ENCODE measurements at places on chromosomes 1 and 21.

DNA sequence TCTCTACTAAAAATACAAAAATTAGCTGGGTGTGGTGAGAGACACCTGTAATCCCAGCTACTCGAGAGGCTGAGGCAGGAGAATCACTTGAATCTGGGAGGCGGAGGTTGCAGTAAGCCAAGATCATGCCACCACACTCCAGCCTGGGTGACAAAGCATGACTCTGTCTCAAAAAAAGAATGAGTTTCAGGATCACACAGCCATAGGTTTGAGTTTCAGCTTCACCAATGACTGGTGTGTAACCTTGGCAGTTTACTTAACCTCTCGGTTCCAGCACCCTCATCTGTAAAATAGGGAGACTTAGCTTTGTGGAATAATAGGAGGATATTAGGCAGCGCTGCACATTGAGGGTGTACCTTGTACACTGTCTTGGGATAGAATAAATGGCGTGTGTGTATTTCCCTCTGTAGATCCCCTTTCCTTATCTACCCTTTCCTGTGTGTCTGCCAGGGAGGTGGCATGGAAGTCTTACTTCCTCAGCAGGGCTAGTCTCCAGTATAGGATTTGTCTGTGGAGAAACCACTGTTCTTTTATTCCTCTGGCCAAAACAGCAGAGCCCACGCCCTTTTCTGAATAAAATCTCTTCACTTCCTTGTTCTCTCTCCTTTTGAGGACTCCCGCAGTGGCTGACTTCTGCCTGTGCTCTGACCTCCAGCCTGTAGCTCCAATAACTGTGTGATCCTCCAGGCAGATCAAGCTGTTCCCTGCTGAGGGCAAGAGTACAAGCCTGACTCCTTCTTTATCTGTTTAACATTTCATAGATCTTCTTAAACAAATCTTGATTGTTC is 90.4 kb downstream of the HHAT start:
- DNase-seq, result no peak

GRCh38 chr1:169113613-169114119 is 7.2 kb downstream of the ATP1B1 start:
- DNase-seq, result no peak

DNA sequence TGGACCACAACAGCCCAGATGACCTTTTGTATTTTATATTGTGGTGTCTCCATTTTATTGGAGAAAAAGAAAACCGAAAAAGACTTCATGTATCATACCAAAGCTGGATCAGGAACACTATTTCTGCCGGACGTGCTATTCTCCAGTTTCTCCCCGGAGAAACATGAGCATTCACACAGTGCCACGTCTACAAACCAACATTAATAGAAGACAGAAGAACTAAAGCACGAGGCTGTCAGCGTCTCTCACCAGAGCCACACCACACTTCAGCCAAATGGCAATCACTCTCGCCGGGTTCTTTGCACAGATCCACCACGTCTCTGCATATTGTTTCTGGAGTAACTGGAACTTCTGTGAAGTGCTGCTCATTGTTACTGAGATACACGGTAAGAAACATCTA is 24.8 kb downstream of the TP53BP2 start:
- no peak for DNase-seq

- no peak for DNase-seq
Observed at GRCh38 chr21:31660259-31660565, 719 bp downstream of the SOD1 start.

DNA sequence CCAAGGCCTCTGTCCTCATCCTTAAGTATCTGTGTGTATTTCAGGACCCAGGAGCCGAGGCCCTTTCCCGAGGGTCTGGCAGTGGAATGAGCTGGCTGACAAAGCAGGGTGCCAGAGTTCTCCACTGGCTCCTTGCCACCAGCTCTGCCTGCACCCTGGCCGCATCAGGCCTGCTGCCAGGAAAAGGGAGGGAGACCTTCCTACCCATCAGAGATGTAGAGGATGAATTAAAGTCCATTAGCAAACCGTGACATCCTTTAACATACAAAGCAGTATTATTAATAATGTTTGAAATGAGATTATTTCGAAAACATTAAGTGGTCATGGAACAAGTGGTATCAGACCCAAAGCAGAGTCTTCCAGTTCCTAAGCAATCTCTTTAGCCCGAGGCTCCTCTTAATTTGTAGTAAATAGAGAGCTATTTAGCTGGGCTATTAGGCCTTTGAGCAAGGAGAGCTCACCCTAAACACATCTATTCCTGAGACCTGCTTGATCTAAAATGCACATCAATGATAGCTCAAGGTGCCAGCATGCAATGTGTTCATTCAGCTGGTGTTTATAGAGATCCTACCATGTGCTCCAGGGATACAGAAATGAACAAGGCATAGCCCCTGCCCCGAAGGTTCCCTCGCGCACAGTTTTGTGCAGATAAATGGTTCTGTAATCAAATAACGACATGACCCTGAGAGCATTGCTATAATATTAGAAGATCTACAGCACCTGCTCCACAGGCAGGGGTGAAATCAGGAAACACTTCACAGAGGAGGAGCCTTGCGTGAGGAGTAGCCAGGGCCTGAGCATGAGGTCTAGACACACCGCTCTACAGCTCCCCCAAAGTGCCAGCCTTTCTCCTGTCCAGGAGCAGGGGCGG is 44.0 kb downstream of the FAM163A start:
- no peak for DNase-seq

- no peak for DNase-seq
Observed at GRCh38 chr1:74432325-74432724, 80.1 kb downstream of the LRRC53 start.

- no peak for DNase-seq
Observed at GRCh38 chr1:172326136-172326535, 94.3 kb upstream of the C1orf105 start.

- no peak for DNase-seq
Observed at GRCh38 chr1:162371611-162372010, 5.0 kb downstream of the SPATA46 start.

- no peak for DNase-seq
Observed at GRCh38 chr1:20411196-20411980, 74.6 kb downstream of the CAMK2N1 start.

DNA sequence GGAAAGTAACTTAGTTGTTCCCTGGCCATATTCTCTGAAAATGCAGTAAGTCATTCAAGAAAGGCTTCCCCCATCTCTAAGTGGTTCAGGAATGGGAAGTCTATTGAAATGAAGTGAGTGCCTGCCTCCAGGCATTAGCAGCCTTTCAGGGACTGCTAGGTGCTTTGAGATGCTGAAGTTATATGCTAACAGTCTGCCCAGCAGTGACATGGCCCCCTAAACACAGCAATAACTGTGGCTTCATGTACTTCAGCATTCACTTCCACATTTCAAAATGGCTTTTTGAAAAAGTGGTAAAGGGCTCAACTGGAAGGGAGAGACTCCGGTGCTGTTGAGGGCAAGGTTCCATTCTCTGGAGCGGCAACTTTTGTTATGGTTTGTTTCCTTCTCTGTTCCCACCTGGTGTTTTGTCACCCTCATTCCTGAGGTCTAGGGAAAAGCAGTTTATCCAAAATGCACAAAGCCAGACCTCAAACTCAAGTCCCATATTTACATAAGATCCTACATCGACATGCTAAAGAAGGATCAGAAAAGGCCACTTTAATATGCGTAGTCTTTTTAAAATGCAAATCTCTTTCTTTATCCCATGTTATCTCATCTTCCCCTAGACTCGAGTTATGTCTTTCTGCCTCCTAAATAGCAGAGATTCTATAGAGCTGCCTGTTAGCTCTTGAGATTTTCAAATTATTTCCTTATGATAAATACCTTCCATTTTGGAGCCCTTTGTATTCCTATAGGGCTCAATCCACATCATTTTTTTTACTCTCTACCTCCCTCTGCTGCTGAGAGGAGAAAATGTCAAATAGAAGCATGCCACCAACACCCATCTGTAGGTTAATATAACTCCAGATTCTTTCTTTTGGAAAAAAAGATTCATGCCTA is 34.2 kb upstream of the LRRC8C start:
- DNase-seq, result no peak

GRCh38 chr1:86739648-86740509 is 35.5 kb downstream of the SH3GLB1 start:
- no peak for DNase-seq

- DNase-seq, result no peak
Observed at GRCh38 chr1:153957744-153958110, 685 bp downstream of the CRTC2 start.

GRCh38 chr1:175319912-175320230 is 127.3 kb upstream of the KIAA0040 start:
- DNase-seq, result no peak

DNA sequence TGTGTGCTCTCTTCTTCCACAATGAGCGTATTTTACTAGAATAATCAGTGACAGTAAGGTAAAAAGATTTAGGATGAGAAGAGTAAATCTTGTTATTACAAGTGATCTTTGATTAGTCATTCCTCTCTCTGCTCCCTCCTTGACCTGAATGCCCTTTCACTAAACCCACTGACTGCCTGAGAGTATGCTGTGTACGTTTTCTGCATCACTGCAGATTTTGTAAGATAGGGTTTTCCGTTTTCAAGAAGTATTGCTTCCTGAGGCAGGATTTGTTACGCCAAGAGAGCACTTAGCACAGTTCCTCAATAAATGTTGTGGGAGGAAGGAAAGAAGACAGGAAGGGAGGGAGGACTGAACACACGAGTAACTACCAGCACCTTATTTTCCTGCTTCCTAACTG is 7.7 kb upstream of the LAMB3 start:
- no peak for DNase-seq

GRCh38 chr1:47507881-47508701 is 70.2 kb downstream of the FOXD2 start:
- peak; percentile 4 for DNase-seq

DNA sequence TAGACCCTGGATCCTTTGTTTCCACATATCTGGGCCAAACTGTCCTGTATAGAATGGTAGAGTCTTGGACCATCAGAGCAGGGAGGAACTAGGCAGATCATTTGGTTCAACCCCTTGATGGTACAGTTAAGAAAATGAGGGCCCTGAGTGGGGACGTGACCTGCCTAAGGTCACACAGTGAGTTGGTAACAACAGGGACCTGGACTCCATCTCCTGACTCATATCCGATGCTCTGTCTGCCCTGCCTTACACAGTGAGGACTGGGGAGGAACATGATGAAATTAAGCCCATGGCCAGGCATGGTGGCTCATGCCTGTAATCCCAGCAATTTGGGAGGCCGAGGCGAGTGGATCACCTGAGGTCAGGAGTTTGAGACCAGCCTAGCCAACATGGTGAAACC is 440.2 kb downstream of the PTPRU start:
- DNase-seq, result no peak

DNA sequence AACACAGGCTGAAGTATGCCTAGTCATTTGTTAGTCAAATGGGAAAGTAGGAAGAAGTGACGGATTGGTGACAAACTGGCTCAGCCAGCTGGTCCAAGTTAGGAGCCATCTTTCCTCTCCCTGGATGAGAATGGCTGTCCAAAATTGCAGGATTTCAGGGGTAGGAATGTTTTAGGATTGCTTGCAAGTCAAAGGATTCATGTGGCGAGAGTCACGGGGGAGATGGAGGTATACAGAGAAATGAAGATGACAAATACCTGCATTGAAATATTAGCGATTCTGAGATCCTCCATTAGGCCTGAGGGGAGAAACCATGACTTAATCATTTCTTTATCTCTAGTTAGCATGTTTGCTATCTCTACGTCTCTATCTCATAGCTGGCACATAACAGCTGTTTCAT is 41.8 kb upstream of the PIGC start:
- DNase-seq, result no peak

DNA sequence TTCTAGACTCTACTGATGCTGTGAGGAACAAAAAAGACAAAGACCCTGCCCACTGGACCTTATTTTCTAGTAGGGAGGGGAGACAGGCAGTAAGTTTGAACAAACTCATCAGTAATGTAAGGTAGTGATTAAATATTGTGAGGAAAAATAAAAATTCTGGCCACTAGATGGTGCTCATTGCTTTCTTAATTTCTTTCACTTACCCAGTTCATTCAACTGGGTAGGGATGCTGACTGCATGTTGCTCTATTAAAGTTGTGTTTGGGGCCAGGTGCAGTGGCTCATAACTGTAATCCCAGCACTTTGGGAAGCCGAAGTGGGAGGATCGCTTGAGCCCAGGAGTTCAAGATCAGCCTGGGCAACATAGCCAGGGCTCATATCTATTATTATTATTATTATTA is 6.3 kb upstream of the KYAT3 start:
- DNase-seq, result no peak

GRCh38 chr1:42214447-42214871 is 49.9 kb upstream of the GUCA2A start:
- no peak for DNase-seq

DNA sequence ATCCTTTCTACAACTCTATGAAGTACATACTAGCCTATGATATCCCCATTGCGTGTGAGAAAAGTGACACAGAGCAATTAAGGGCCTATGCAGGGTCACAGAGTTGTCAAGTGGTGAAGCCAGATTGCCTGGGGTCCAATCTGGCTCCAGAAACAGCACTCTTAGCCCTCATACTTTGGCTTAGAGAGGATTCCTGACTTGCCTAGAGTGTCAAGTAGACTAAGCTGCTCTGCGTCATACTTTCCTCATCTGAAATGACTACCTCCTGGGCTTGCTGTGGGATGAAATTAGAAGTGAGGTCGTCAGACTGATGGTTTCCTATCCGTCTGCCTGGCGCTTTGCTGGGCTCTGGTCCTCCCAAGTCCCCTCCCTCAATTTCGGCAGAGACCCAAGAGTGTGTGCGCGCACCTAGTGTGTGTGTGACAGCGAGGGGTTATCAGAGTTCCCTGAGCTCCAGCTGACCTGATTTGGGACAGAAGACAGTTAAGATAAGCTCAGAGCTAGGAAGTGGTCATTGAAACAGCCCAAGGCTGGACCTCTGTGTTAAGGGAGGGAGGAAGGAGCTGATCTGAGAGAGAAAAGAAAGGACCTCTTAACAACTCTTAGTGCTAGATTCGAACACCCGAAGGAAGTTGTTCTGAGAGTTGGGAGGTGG is 5.4 kb upstream of the NUAK2 start:
- DNase-seq, result no peak

DNA sequence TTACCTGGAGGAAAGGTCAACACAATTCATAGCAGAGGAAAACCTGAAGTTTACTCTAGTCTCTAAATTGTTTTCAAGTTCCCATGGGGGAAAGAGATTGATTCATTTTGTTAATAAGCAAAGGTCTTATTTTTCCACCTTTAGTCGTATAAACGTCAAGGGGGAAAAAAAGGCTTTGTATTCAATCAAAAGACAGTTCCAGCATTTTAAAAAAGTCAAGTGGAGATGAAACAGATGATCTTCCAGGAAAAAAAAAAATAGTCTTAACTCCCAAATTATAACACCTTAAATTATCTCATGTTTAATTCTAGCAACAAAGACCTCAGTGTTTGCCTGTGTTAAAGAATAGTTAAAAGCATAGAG is 140.5 kb downstream of the TOMM20 start:
- DNase-seq, result no peak

- DNase-seq, result no peak
Observed at GRCh38 chr1:66723985-66724384, 28.3 kb upstream of the DYNLT5 start.

- no peak for DNase-seq
Observed at GRCh38 chr1:222920169-222920568, 105.3 kb downstream of the DISP1 start.

Data from activated CD8-positive, alpha-beta memory T cell treated with anti-CD3 and anti-CD28 coated beads for 4 hours (primary cell).